ENCODE measurements at places on chromosomes 16 and 17. TPM values are rescaled to one million over a fixed set of nuclear protein-coding genes. Genes with fewer than 3 reads are reported as not detected.

KREMEN2 gene
- polyA plus RNA-seq = 4.0 TPM

HIGD1B gene
- polyA plus RNA-seq = 4.2 TPM

CRYBA1 gene
- not detected for polyA plus RNA-seq

TMEM100 gene
- polyA plus RNA-seq = 8.0 TPM

TPPP3 gene
- 497 TPM for polyA plus RNA-seq

GRCh38 chr17:80362428-80363119 lies 52.4 kb upstream of the ENDOV start:
- peak; percentile 29 for DNase-seq

DNA sequence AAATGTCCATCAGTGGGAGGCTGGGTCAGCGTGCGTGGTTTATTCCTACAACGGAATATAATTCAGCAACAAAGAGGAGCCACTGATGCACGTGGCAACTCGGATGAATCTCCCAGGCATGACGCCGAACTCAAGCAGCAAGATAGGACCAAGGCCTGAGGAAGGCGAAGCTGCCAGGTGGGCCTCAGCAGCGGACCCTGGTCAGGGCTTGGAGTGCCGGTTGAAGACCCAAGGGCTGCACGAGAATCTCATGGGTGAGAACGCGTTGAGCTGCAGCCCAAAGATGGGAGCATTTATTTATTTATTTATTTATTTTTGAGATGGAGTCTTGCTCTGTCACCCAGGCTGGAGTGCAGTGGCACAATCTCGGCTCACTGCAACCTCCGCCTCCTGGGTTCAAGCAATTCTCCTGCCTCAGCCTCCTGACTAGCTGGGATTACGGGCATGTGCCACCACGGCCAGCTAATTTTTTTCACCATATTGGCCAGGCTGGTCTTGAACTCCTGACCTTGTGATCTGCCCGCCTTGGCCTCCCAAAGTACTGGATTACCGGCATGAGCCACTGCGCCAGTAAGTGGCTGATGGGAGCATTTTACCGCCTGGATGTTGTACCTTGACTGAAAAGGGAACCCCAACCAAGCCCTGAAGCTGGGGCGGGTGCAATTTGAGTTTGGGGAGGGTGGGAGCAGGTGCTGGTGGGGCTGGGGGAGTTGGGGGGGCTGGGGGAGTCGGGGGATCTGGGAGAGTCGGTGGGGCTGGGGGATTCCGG lies 18.1 kb upstream of the BAHCC1 start:
- no peak for DNase-seq

DNA sequence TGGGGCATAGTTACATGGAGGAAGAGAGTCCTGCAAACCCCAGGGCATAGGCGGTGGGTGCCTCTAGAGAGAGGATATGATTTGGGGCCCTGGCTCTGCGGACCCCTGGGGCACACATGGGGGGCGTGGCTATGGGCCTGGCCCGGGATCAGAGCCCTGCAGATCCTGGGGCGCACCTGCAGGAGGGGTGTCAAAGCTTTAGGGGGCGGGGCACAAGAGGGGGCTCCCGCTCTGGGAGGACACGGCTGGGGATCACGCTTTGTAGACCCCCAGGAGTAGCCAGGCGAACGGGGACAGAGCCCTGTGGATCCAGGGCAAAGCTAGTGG lies 497 bp downstream of the BCL7C start:
- no peak for DNase-seq

DNA sequence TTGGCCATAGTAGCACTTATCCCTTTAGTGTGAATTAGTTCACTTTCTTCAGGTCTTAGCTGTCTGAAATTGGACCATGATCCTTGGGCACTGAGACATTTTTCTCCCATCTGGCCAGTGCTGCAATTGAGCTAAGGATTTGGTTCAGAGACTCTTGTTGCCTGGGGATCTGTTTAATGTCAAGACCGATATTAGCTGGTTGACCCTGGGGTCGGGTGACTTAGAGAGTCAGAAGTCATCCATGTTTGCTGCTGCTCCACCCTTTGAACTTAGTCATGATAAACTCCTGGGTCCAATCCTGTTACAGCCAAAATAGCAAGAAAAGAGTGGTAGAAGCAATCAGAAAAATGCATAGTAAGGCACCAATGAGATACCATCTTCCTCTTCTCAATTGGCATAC lies 45.8 kb upstream of the TOX3 start:
- DNase-seq = no peak

- DNase-seq = no peak
These were observed 72.8 kb downstream of the WIPI1 start for GRCh38 chr17:68384471-68384870.

- no peak for DNase-seq
These were observed 20.7 kb downstream of the PGS1 start for GRCh38 chr17:78399028-78399692.

GRCh38 chr17:63138713-63139112 lies 172.7 kb downstream of the TANC2 start:
- DNase-seq = no peak

DNA sequence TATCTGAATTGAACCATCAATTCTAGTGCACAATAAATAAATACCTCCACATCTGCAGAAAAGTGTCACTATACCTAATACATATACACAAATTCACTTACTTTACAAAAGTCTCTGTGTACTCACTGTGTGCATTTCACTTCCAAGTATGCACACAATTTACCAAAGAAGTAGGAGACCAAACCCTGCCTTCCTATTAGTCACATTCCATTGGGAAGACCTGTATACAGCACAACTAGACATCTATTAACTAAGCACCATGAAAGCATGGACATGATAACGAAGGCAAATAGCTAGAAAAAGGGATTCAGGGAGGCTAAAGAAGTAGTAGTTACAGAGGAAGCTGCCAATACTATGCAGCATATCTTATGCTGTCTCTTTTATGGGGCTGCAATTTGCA lies 139.5 kb downstream of the SNX11 start:
- DNase-seq = no peak
